T-helper 1 cell (primary cell): ENCODE measurements at places on chromosomes 6 and 20.

DNA sequence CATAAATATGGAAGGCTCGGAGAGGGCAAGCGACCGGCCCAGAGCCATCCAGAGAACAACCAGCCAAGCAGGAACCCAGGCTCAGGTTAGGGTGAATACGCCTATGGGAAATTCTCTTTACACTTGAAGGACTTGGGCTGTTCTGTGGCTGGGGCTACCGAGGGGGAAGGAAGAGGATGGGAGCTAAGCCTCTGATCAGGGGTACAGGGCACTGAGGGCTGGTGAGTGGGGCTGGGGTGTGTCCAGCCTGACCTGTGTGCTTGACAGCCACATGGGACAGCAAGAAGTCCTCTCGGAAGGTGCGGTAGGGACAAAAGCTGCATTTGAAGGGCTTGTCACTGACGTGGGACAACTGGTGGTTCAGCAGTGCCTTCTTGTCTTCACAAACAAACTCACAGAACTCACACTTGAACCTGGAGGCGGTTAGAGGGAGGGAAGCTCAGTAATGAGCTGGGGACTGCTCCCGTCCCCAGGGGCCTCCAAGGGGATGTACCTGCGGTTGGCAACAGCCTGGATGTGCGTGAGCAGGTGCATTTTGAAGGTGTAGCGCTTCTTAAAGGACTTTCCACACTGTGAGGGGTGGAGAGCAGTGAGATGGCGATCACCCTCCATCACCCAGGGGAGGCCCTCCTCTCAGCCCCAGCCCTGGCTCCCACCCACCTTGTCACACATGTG lies 11.9 kb downstream of the ZNF335 start:
- DNase-seq: no peak

DNA sequence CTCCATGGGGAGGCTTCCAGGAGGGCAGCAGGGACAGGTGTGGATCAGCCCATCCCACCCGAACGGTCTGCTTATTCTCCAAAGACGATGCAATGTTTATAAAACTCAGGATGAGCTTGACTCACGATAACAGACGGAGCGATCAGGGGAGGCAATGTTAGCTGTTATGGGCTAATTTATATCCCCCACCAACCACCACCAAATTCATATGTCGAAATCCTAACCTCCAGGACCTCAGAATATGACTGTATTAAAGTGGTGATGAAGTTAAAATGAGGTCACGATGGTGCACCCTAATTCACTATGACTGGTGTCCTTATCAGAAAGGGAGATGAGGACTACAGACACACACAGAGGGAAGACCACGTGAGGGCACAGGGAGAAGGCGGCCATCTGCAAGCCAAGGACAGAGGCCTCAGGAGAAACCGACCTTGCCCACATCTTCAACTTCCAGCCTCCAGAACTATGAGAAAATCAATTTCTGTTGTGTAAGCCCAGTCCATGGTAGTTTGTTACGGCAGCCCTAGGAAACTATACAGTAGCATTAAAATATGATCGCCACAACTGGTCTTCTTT lies 7.0 kb downstream of the ADTRP start:
- no peak for DNase-seq

DNA sequence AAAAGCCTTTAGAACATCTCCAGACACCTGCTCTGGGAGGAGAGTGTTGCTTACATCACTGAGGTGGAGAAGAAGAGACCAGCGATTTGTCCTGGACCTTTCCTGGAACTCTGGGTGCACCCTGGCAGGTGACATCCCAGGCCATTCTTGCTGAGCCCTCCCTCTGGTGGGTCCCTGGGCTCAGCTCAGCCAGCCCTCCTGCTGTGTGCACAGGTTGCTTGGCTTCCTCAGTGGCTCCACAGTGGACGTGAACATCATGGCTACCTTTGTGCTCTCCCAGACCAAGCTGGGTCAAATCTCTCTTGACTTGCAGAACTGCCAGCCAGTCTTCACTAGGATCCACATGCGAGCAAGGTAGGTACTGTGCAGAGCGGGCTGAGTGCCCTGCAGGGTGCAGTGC lies 19.9 kb upstream of the BPIFA2 start:
- no peak for DNase-seq

DNA sequence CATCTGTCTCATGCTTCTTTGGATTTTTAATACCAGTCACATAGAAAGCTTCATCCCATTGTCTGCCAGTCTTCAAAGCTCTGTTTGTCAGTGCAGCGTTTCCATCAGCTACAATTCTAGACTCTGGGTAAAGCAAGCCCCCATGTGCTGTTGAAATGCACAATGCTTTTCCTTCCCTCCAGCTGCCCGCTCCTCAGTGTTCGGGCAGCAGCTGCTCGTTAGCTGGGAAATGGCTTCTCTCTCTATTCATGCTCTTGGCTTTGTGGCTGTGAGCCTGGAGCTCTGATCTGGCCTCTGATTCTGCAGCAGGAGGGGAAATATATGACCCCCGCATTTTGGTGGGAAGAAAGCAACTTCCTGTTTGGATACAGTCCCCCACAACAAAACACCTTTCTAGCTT lies 213.0 kb upstream of the CDYL start:
- DNase-seq: no peak

DNA sequence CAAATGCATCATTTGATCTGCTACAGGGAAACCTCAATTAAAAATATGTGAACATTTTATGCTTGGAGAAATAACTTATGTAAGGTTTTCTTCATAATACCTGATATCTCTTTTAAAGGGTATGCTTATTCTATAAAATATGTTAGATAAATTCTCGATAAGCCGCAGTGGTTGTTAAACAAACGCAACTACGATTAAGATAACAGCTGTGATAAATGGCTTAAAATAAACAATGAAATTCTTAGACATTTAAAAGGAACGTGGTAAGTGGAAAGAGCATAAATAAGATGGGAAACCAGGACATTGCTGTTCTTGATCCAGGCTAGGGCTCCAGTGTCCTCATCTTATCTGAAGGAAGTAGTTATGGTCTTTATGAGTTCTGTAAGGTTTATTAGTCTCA lies 415.9 kb downstream of the CD83 start:
- DNase-seq: no peak

GRCh38 chr20:16125816-16126215 lies 447.4 kb downstream of the KIF16B start:
- DNase-seq: no peak

DNA sequence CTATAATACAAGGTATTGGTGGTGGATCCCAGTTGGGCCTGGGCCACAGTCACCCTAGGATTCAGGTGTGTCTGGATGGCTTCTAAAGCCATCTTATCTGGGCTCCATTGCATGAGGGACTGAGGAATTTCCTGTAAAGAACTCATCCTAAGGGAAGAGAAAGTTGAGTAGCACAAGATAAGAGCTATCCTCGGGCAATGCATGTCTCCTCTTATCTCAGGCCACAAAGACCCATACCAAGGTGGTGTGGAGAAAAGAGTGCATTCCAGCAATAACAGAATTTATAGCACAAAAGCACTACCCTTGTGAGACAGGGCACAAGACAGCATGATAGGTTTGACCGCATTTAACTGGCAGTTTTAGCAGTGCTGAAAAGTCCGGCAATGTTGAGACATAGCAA lies 14.3 kb upstream of the MTRF1L start:
- no peak for DNase-seq

DNA sequence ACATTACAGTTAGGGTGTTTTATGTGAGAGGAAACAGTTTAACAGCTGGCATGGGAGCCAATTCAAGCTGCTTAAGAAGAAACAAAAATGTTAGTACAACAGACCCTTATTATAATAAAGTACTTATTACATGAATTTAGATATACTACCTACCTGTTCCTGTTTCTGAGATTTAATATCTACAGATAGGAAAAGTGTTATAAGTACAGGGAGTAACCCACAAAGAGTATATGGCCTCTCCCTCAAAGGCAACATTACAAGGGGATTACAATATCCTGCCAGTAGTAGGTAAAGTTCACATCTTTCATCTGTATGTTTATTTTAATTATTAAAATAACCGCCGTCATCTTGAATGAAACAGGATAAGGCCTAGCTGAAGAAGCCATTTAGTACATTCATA lies 1.8 kb upstream of the ME1 start:
- DNase-seq: no peak
